ENCODE measurements at places on chromosomes 6 and 20. TPM values are rescaled to one million over a fixed set of nuclear protein-coding genes. Genes with fewer than 3 reads are reported as not detected.
A peak's percentile ranks its signal among the peaks of the same experiment; 100 is the strongest.

GRCh38 chr20:19695081-19695480, 63.0 kb upstream of the RIN2 start:
- DNase-seq, result no peak
- no peaks in the 10 kb centered on the region for H3K36me3 ChIP-seq
- H3K4me1 ChIP-seq, result peaks cover 3% of the 10 kb centered on the region

DNA sequence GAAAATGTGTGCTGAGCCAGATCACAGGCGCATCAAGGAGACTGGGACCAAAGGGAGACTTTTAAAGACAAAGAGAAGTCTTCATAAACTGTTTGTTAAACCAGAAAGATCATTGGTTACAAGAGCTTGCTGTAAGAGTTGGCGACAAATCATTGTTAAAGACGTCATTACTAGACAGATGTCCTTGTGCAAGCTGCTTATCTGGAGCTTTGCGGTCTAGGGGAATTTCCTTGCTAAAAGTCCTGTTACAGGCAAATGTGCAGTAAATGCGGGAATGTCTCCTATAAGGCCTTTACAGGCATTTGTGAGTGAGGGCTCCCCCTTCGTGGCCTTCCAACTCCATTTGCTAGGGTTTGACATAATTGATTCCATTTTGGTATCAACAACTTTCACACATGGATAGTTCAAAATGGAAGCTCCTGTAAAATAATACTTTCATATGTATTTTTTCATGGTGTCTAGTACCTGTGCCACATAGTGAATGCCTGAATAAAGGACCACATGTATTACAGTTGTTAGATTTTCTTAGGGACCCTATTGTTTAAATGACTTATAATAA, 362.4 kb downstream of the UTRN start:
- peaks cover 6% of the 10 kb centered on the region for H3K4me1 ChIP-seq
- peaks cover 5% of the 10 kb centered on the region for H3K36me3 ChIP-seq
- no peak for DNase-seq
- no peak overlapping the region for H3K4me3 ChIP-seq

DNA sequence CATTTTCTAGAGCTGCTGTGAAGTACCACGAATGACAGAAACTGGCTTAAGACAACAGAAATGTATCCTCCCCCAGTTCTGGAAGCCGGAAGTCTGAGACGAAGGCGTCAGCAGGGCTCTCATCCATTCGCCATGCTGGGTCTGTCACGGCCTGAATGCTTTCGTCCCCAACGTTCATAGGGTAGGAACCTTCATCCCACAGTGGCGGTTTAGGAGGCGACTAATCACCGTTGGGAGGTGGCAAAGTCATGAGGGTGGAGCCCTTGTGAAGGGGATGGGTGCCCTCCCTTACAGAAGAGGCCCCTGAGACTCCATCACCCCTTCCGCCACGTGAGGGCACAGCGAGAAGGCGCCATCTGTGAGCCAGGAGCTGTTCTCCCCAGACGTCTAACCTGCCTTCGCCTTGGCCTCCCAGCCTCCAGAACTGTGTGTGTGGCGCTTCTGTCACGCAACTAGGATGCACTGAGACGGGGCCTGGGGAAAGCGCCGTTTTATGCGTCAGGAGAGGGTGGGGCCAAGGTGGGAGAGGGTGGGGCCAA, 250.3 kb downstream of the TTLL2 start:
- H3K27ac ChIP-seq, result no peak overlapping the region
- no peak for DNase-seq
- H3K36me3 ChIP-seq, result no peaks in the 10 kb centered on the region
- no peak overlapping the region for H3K4me3 ChIP-seq
- H3K27me3 ChIP-seq, result peaks cover 2% of the 10 kb centered on the region
- no peaks in the 10 kb centered on the region for H3K4me1 ChIP-seq

- H3K27ac ChIP-seq, result peak overlapping the region; percentile 22
- DNase-seq, result no peak
- peaks cover 19% of the 10 kb centered on the region for H3K36me3 ChIP-seq
- H3K27me3 ChIP-seq, result no peaks in the 10 kb centered on the region
These were observed 2.2 kb downstream of the AHCY start for GRCh38 chr20:34300809-34301586.

DNA sequence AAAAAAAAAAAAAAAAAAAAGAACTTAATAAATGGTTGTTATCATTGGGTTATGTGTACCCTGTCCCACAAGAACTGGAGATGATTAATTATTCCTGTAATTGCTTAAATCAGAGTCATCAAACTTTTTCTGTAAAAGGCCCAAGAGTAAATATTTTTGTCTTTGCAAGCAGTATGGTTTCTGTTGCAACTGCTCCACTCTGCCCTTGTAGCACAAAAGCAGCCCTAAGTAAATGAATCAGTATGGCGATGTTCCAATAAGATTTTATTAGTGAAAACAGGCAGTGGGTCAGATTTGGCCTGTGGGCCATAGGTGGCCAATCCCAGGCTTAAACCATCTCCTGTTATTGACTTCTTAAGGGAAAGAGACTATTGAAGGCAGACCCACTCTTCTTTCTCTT, 252.7 kb downstream of the TSHZ2 start:
- peaks cover 4% of the 10 kb centered on the region for H3K27me3 ChIP-seq
- H3K4me1 ChIP-seq, result peaks cover 5% of the 10 kb centered on the region
- no peak overlapping the region for H3K27ac ChIP-seq
- no peak overlapping the region for H3K4me3 ChIP-seq
- no peaks in the 10 kb centered on the region for H3K36me3 ChIP-seq
- DNase-seq, result no peak

DNA sequence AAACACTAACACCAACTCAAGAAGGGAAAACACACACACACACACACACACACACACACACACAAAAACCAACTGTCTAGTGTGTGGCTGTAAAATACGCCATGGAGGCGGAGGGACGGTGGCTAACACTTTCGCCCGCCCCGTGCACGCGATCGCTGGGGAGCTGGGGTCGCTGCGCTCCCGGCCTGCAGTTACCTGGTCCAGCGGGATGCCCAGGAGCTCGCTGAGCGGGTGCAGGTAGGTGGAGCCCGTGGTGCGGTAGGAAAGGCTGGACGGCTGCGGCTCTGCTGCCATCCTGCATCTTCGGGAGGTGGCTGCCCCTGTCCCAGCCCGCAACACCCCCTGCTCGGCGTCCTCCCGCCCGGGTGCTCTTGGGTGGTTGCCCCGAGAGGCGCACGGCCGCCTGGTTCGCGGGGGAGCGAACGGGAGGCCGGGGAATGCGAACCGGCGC, 303 bp downstream of the MBOAT1 start:
- peaks cover 3% of the 10 kb centered on the region for H3K27me3 ChIP-seq
- H3K27ac ChIP-seq, result peak overlapping the region; percentile 85
- peak overlapping the region; percentile 84 for H3K4me3 ChIP-seq
- H3K36me3 ChIP-seq, result no peaks in the 10 kb centered on the region
- DNase-seq, result peak; percentile 54

DNA sequence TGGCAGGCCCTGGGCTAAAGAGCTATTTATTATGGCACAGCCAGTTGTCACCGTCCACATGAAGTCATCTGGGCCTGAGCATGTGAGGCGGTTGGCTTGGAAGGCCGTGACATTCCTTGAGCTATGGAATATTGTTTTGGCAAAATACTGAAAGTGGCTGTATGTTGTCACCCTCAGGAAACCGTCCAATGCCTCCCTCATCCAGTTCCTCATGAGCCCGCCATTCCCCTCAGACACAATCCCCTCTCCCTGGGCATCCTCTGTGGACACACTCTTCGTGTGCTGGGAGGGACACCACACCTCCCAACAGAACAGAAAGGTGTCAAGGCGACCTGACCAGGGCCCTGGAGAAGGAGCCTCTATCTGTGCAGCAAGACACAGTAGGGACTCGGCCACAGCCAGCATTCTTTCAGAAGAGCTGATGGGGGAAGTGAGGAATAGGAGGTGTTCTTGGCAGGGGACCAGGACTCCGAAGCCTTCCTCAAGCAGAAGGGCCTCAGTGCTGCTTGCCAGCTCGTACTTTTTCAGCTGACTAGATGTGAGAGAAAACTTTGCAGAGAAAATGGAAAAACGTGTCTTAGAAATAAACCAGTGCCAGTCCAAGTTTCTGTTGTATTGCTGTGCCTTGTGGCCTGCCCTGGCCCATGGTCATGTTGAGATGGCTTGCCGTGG, 120.5 kb downstream of the SOD2 start:
- peaks cover 10% of the 10 kb centered on the region for H3K27me3 ChIP-seq
- H3K4me1 ChIP-seq, result no peaks in the 10 kb centered on the region
- no peaks in the 10 kb centered on the region for H3K36me3 ChIP-seq
- no peak overlapping the region for H3K4me3 ChIP-seq
- DNase-seq, result no peak
- no peak overlapping the region for H3K27ac ChIP-seq

PRSS35 gene
- not detected for total RNA-seq

DNA sequence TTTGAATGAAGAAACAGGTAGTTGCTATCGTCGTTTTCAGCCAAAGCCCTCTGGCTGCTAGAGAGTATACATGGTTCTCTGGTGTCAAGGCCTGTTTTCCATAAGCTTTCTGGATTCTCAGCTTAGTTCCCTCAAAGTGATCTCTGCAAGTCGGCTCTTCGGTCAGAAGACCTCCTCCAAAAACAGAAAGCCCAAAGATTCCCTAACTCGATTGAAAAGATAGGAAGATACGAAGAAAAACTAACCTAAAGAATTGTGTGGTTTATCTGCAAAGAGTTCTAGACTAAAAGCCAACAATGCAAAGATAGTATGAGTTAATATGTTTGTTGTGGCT, 545 bp upstream of the ASCC3 start:
- H3K4me3 ChIP-seq, result peak overlapping the region; percentile 100
- peak overlapping the region; percentile 100 for H3K27ac ChIP-seq
- DNase-seq, result no peak
- H3K36me3 ChIP-seq, result peaks cover 18% of the 10 kb centered on the region

GRCh38 chr6:150877928-150878327, 12.4 kb downstream of the MTHFD1L start:
- H3K27ac ChIP-seq, result no peak overlapping the region
- H3K4me3 ChIP-seq, result no peak overlapping the region
- no peaks in the 10 kb centered on the region for H3K27me3 ChIP-seq

DNA sequence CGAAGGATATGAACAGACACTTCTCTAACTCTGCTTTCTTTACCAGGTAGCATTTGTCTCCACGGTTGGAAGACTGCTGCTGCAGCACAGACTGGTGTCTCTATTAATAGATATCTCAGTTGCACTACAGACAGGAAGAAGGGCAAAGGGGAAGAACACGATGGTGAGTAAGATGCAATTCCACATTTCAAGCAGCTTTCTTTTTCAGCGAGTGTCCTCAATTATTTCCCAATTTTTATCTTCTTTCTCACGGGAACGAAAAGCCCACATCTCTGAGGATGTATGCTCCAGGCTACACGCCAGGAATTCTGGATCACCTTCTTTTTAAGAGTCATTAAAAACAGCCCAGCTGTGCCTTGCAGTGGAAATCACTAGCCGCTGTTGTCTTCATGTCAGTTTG, 311.6 kb upstream of the ECI2 start:
- no peak overlapping the region for H3K27ac ChIP-seq
- H3K4me1 ChIP-seq, result no peaks in the 10 kb centered on the region
- H3K4me3 ChIP-seq, result no peak overlapping the region
- no peak for DNase-seq
- H3K27me3 ChIP-seq, result peaks cover 12% of the 10 kb centered on the region

DNA sequence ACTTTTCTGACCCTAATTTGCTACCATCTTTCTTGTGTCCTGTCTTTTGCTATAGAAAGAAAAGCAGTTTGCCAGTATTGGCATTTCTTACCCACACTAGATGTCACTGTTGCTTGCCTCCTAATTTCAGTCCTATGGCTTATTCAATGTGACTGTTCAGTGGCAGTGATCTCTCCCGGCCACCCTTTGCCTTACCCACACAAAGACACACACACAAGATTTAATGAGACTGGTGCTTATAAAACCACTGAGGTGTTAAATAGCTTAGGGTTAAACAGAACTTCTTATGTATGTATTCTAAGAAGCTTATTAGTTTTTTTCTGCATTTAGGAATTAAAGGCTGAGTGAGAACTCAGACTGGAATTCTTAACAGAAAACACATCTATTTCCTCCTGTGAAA, 233.6 kb upstream of the ASCC3 start:
- H3K4me3 ChIP-seq, result no peak overlapping the region
- DNase-seq, result no peak
- no peak overlapping the region for H3K27ac ChIP-seq
- no peaks in the 10 kb centered on the region for H3K4me1 ChIP-seq
- no peaks in the 10 kb centered on the region for H3K27me3 ChIP-seq

DNA sequence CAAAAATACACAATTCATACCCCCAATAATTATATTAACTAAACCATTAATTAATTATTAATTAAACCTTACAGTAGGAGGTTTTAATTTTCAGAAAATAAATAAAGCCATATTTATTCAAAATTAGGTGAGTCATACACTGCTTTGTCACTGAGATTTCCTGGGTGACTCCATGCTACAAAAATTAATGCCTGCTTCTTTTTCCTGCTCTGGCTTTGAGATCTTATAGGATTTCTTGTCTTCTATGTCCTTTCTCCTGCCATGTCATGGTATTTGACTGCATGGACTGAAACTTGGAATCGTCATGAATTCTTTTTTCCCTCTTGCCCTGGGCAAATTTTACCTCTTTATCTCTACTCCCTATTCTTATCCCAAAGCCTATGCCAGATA, 133.2 kb downstream of the PHACTR1 start:
- H3K4me3 ChIP-seq, result no peak overlapping the region
- no peak for DNase-seq

CTCFL gene
- total RNA-seq, result not detected

TRIM38 gene
- 8.0 TPM for total RNA-seq

GRCh38 chr6:1821513-1822183, 211.9 kb downstream of the FOXC1 start:
- H3K27ac ChIP-seq, result no peak overlapping the region
- no peaks in the 10 kb centered on the region for H3K36me3 ChIP-seq
- no peak overlapping the region for H3K4me3 ChIP-seq
- H3K4me1 ChIP-seq, result no peaks in the 10 kb centered on the region
- DNase-seq, result no peak
- no peaks in the 10 kb centered on the region for H3K27me3 ChIP-seq

VSTM2L gene
- not detected for total RNA-seq

- H3K27me3 ChIP-seq, result no peaks in the 10 kb centered on the region
- DNase-seq, result no peak
- H3K27ac ChIP-seq, result no peak overlapping the region
- H3K4me3 ChIP-seq, result no peak overlapping the region
These were observed 107.6 kb upstream of the KHDRBS2 start for GRCh38 chr6:62393608-62394007.

DLK2 gene
- 1.0 TPM for total RNA-seq

DNA sequence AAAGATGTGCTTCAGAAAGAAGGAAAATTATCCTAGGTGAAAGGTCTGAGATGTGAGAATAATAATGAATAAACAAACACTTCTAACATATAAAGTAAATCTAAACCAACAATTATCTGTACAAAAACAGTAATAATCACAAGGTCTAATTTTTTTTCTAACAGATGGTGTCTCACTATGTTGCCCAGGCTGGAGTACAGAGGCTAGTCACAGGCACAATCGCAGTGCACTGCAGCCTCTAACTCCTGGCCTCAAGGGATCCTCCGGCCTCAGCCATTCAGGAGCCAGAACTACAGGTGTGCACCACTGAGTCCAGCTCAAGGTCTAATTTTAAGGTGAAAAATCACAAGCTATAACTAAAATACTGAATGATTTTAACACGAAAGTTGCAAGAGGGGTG, 17.0 kb upstream of the ZC3H12D start:
- no peak overlapping the region for H3K4me3 ChIP-seq
- DNase-seq, result no peak
- H3K4me1 ChIP-seq, result peaks cover 60% of the 10 kb centered on the region

FOXA2 gene
- total RNA-seq, result not detected

ID4 gene
- total RNA-seq, result not detected

- H3K4me1 ChIP-seq, result no peaks in the 10 kb centered on the region
- no peaks in the 10 kb centered on the region for H3K36me3 ChIP-seq
- peaks cover 12% of the 10 kb centered on the region for H3K27me3 ChIP-seq
- H3K4me3 ChIP-seq, result no peak overlapping the region
These were observed 160.9 kb downstream of the SOD2 start for GRCh38 chr6:159532155-159532554.

DZANK1 gene
- 1.4 TPM for total RNA-seq

All from activated CD8-positive, alpha-beta T cell treated with anti-CD3 and anti-CD28 coated beads for 36 hours (primary cell).